ENCODE measurements at places on chromosomes 13 and 19.
A peak's percentile ranks its signal among the peaks of the same experiment; 100 is the strongest.

DNA sequence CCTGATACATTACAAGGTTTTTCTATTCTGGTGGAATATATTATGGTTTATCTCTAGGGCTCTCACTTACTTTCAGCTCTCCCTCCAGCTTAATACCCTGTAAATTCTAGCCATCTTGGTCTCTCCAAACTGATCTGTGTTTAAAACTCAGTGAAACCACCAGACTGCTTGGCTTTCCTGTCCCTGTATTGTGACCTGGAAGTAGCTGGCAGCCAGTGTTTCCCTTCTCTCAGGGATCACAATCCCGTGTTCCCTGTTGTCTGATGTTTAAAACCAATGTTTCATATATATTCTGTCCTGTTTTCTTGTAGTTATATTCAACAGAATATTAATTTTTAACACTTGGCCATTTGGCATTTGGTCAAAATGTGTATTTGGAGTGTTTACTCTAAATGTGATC, 8.0 kb downstream of the AKAP11 start:
- H3K27ac ChIP-seq, result no peak overlapping the region
- H3K27me3 ChIP-seq, result no peaks in the 10 kb centered on the region
- no peaks in the 10 kb centered on the region for H3K36me3 ChIP-seq
- no peak overlapping the region for H3K4me3 ChIP-seq

DNA sequence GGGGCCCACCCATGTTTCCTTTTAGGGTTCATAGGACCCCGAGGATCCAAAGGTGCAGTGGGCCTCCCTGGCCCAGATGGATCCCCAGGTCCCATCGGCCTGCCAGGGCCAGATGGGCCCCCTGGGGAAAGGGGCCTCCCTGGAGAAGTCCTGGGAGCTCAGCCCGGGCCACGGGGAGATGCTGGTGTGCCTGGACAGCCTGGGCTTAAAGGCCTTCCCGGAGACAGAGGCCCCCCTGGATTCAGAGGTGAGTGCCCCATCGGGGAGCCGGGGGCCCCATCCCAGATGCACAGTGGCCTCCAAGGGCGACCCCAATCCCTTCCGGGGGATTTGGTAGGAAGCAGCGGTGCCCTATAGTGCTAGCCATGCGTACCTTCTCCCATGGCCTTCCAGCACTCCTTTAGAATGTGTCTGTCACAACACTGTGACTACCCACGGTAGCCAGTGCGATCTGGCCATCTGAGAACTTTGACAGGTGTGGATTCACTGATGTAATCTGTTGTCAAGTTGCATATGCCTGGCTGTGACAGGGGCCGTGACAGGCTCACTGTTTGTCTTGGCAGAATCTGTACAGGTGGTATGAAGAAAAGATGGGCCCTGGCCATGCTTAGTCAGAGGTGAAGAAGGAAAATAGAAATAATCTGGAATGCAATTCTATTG, 88.5 kb downstream of the RAB20 start:
- no peaks in the 10 kb centered on the region for H3K4me1 ChIP-seq
- no peak overlapping the region for H3K4me3 ChIP-seq
- H3K27ac ChIP-seq, result no peak overlapping the region

DNA sequence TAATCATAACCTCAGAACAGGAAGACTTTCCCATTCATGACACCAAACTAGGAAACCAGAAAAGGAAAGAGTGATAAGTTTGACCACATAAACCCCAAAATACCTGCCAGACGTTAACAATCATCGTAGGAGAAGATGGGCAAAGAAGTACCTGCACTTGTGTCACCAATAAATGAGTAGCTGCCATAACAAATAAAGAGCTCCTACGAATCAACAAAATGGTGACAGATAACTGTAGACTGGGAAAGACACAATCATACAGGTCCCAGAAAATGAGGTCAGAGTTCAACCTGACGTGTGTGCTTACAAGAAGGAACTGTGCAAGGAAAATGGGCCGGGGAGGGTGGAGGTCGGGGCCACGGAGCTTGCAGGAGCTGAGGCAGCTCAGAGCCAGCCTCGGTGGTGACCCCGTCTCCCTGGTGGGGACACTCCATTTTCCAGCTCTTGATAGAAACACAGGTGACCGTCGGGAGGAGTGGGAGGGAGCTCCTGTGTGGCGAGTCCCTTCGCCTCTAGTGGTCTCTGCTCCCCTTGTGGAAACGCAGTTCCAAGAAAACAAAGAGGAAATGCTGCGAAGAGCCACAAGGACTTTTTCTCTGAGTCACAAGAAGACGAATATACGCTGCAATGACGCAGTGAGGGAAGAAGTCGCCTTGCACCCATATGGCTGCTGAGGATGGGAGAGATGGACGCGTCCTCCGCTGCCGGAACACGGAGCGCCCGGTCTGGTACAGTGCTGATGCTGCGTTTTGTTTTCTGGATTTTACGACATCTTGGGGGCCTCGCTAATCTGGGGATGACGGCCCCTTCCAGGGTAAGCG, 9.5 kb downstream of the PIP5K1C start:
- peaks cover 5% of the 10 kb centered on the region for H3K36me3 ChIP-seq
- no peak for DNase-seq

- DNase-seq, result peak; percentile 10
- H3K4me3 ChIP-seq, result peak overlapping the region; percentile 75
Measured at GRCh38 chr13:77696006-77696878, 1.2 kb upstream of the SLAIN1 start.

- H3K4me3 ChIP-seq, result no peak overlapping the region
- no peaks in the 10 kb centered on the region for H3K4me1 ChIP-seq
- no peaks in the 10 kb centered on the region for H3K27me3 ChIP-seq
- no peaks in the 10 kb centered on the region for H3K36me3 ChIP-seq
- no peak overlapping the region for H3K27ac ChIP-seq
Measured at GRCh38 chr13:108056278-108056677, 159.1 kb downstream of the LIG4 start.

DNA sequence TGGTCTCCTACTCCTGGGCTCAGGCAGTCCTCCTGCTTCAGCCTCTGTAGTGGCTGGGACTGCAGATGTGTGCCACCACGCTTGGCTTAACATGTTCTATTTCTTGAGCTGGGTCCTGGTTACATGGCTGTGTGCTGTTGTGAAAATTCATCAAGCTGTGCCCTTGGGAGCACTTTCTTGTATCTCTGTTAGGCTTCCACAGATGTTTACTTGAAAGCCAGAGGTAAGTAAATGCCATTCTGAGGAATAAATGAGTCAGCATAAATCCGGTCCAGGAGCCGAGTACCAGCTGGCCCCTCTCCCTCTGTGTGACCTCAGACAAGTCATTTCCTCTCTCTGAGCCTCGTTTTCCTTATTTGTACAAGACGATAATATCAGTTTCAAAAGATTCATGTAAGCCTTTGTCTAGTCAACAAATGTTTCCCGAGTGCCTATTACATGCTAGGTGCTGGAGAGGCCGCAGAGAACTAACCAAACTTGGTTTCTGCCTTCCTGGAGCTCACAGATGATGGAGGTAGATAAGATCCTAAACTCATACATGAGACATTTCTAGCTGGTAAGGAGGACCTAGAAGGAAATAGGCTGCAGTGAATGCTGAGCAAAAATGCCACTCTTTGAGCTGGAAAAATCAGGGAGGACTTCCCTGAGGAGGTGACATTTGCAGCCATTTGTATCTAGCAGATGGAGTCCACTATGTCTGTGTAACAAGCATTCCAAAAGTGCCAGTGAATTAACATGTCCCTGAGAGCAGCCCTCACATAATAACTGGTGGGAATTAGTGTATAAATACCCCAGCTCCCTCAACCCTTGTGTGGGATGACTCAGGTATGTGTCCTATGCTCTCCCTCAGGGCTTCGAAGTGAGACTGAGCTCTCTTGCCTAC, 2.7 kb upstream of the RASAL3 start:
- H3K27me3 ChIP-seq, result no peaks in the 10 kb centered on the region
- peaks cover 68% of the 10 kb centered on the region for H3K4me1 ChIP-seq

DNA sequence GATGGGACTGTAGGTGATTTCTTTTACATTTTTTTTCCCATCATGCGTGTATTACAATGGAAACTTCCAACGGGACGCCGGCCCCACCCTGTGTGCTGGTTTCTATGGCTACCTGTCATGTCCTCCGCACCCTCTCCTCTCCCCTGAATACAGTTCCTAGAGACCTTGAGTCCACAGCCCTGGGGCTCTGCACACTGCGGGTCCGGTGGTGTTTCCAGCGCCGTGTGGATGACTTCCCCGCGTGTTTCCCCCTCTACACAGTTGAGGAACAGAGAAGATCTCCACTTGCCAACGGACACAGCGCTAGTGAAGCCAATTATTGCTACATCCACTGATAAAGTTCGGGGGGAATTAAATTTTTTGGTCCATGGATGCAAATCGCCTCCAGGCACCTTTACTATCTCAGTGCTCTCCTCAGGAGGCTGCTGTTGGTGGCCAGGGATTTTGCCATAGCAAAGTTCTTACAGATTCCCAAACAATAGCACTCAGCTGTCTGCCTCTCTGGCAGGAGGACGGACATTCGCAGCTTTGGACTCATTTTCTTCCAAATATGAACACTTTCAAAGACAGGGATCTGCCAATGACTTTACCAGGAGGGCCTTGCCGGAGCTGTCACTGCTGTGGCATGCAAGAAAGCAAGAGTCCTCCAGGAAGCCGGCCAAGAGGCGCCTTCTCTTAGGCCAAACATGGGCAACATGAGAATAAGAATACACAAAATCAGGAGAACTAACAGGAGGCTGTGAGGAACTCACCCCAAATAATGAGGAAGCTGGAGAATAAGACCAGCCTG, 39.3 kb upstream of the GAS6 start:
- no peak for DNase-seq
- peaks cover 2% of the 10 kb centered on the region for H3K4me1 ChIP-seq
- H3K4me3 ChIP-seq, result no peak overlapping the region
- H3K36me3 ChIP-seq, result no peaks in the 10 kb centered on the region
- no peak overlapping the region for H3K27ac ChIP-seq
- no peaks in the 10 kb centered on the region for H3K27me3 ChIP-seq

DNA sequence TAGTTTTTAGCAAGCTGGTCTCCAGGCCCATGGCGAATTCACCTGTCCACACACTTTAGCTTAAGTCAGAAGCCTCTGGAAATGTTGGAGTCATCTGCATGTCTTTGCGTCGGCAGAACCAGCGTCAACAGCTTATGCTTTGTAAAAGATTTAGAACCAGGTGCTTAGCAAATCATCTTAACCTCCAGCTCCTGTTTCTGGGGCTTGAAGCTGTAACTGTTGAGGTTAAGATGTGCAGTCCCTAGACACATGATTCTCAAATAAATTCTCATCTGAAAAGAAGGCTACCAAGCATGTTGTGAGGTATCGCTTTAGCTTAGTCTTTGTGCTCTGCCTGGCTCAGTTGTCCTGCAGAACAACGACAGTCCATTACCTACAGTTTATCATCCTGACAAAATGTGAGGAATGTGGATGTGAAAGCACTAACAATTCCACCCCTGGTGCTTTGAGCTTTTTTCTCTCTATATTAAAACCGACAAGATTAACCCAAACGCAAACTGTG, 4.4 kb downstream of the EFNB2 start:
- no peak overlapping the region for H3K4me3 ChIP-seq
- DNase-seq, result no peak
- peaks cover 33% of the 10 kb centered on the region for H3K27me3 ChIP-seq
- peaks cover 23% of the 10 kb centered on the region for H3K4me1 ChIP-seq
- H3K27ac ChIP-seq, result no peak overlapping the region
